ENCODE measurements at places on chromosomes 5 and 9.

GRCh38 chr5:21806943-21807342 is 1046.2 kb downstream of the CDH12 start:
- DNase-seq = no peak

DNA sequence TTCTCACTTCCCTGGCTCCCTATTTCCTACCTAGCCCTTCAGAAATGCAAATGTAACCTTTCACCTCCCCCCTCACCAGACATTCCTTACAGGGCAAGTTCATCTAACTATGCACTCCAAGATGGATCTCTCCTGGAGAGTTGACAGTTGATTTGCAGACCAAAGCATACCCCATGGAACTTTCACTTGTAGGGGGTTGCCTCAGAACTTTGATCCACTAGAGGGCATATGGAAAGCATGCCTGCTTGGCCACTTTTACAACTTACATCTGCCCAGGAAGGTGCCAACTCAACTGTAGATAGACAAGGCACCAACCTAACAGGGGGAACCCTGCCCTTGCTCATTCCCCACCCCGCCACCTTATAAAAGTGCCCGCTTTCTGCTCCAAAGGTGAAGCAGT is 187.8 kb downstream of the NXNL2 start:
- no peak for DNase-seq

DNA sequence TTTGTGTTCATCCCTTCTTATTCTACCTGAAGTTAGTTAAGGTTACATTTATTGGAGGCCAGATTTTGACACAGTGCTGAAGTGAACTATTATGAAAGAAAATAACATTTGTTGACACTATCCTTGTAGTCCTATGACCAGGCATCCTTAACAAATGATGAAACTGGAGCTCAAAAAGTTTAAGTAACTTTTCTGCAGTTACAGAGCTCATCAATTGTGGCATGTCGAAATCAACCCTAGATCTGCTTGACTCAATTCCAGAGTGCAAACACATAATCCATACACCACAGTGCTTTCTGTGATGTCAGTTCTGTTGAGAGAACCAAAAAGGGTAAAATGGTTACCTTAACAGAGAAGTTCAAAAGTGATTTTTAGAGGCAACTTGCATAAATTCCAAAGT is 28.6 kb downstream of the KCNN2 start:
- no peak for DNase-seq

DNA sequence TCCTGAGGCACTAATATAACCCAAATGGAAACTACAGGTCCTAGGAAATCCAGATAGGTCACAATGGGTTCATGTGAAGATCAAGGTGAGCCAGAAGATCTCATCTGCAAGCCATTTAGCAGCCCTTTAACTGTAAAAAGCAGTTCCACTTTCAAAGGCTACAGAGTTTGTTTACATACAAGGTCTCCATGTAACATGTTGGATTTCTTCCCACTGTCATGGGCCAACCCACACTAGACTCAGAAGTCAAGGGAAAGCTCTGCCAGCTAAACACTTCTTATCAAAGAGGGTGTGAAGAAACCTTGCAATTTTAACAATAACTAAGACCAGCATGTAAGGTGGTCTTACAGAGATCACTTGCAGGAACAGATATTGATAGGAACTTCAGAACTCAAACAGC is 3.8 kb upstream of the CTNNAL1 start:
- DNase-seq = no peak

GRCh38 chr9:93422977-93423616 is 28.4 kb upstream of the FAM120A start:
- no peak for DNase-seq

- no peak for DNase-seq
Observed at GRCh38 chr9:134680393-134681060, 38.9 kb downstream of the COL5A1 start.

GRCh38 chr5:10474521-10475075 is 32.9 kb downstream of the ROPN1L start:
- no peak for DNase-seq

Data from amniotic stem cell (primary cell).